ENCODE measurements at places on chromosomes 1 and 21.

DNA sequence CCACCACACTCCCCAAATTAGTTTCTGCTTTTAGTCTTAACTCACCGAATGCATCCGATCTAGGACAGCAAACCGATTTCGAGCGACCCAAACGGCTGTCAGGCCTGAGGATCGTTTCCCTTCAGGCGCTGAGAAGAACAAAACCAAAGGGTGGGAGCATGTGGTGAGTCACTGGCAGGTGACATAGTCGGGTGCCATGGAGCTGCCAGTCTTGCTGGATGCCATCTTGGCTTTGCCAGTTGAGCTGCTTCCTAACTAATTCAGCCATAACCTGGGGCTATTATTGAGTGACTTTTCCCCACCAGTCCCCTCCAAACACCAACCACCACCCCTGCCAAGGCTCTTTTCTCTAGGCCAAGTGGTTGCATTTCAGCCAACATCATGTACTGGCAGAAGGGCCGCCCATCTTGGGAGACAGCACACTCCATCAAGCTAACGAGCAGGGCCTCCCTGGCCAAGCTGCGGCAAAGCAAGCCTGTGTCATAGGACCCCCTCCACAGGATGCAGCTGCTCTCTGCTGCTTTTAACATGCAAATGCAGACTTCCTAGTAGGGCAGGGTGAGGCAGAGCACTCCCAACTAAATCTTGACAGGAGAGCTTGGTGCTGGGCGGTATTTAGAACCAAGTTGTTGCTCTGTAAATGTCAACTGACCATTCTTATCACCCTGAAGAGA lies 22.3 kb upstream of the PEX19 start:
- DNase-seq: no peak

DNA sequence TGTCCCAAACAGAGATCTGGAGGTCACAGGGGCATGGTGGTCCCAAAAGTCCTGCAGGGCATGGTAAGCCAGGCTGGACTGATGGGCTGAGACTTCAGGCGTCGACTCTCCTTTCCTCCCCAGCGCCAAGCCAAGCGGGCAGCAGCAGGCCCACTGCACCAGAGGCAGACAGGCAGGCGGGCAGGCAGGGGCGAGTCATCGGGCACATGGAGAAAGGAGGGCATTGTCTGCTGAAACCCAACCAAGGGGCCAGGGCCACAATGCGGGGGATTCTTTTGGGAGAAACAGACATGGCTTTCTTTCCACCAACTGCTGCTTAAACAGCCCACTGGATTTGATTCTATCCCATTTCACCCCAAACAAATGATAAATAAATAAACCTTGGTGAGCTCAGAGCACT lies 46.2 kb downstream of the TRABD2B start:
- no peak for DNase-seq

GRCh38 chr1:22282364-22282995 lies 139.6 kb upstream of the WNT4 start:
- DNase-seq: no peak

- no peak for DNase-seq
These were observed 68.0 kb downstream of the LRRN2 start for GRCh38 chr1:204617256-204618147.

- DNase-seq: no peak
These were observed 159.1 kb downstream of the EDEM3 start for GRCh38 chr1:184595596-184595995.

DNA sequence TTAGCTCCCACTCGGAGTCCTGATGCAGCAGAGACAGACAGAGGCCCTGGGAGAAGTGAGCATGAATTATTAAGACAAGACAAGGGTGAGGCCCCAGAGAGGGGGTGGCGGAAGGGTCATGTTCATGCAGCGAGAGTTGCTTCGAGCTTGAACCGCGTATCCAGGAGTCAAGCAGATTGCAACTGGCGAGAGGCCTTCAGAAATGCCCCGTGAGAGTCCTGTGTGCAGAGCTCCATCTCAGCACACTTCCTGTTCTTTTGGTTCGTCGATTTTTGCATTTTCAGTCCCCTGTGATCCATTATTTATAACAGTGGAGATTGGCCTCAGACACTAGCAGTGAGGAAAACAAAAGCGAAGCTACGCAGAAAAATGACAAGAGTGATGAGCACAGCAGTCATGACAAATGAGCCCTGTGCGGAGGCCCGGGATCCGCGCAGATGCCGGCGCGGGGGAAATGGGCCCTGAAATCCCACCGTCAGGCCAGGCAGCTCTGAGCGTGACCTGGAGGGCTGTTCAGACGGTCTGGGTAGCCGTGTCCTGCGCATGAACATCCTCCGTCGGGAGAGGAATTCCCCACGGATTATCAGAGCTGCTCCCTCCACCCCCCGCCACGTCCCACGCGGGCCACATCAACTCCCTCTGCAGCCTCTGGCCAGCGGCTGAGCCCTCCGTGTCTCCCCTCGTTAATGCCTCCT lies 15.0 kb downstream of the PDE9A start:
- DNase-seq: no peak

- DNase-seq: no peak
These were observed 708.4 kb downstream of the KCNT2 start for GRCh38 chr1:195899762-195900352.

DNA sequence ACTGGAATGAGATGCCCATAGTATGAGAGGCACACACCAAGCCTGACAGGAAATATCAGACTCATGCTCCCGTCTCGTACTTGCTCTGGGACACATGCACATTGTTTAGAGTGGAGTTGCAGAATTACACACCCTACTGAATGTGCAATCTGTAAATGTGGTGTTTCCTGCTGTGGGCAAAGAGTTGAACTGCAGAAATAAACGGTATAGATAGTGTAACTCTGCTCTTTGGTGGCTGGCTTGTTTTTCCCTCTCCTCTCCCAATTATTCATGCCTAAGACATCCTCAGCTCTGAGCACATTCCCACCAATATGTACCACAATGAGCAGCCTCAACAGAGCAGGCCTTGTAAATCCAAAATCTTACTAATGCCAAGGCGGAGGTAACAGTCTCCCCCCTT lies 90.1 kb upstream of the DIRAS3 start:
- DNase-seq: no peak

DNA sequence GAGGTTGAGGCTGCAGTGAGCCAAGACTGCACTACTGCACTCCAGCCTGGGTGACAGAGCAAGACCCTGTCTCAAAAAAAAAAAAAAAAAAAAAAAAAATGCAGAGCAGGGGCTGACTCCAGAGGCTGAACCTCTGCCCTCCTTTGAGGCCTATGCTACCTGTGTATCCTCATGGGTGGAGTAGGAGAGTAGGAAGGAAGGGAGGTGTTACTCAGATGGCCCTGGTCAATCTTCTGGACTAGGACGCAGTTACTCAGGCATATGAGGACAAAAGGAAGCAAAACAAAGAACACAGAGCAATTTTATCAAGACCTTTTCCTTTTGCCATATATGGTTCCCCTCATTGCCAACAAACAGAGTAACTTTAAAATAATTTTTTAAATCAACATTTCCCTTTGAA lies 35.2 kb downstream of the TGFBR3 start:
- no peak for DNase-seq

DNA sequence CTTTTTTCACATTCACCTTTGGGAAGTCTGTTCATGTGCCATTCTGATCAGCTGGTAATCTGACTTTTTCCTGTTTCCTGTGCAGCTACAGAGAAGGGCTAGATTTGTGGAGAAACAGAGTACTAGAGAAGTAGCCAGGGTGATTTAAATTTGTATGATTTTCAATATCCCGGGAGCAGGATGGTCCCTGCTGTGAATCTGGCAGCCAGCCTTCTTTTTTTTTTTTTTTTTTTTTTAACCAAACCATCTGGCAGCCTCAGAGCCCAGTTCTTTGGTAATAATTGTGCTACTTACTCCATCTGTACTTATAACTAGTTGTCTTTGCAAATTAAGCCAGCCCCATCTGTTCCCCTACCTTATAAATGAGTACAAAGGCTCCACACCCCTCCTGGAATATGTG lies 248.6 kb upstream of the DEPDC1 start:
- DNase-seq: no peak

DNA sequence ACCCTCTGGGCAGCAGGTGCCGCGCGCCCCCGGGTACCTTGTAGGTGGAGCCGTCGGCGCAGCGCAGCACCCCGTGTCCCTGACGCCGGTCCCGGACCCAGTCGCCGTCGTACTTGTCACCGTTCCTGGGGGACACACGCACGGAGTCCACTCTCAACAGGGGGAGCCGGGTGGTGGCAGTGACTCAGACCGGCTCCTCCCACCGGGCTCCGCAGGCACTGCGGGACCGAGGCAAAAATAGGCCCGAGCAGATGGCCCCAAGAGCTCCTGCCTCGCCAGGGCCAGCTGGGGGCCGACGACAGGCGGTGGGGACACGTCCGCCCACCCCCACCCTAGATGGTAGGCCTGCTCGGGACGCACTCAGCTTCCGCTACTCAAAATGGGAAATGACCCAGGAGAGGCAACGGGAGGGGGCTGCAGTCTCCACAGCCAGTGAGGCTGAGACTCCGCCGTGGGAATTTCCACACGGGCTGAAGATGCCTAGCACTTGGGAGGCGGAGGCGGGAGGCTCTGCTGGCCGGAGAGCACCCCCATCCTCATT lies 6.3 kb downstream of the MORN1 start:
- DNase-seq: no peak

- DNase-seq: no peak
These were observed 12.0 kb downstream of the HMGB4 start for GRCh38 chr1:33875862-33876261.

Data from CD4-positive, alpha-beta T cell treated with Interleukin-21 for 1 hour (primary cell).